Cerebellum (tissue), 4 donors: ENCODE measurements at places on chromosomes 4 and X.

GRCh38 chr4:138736362-138736761, 279.2 kb upstream of the NOCT start:
- DNase-seq: no peak

DNA sequence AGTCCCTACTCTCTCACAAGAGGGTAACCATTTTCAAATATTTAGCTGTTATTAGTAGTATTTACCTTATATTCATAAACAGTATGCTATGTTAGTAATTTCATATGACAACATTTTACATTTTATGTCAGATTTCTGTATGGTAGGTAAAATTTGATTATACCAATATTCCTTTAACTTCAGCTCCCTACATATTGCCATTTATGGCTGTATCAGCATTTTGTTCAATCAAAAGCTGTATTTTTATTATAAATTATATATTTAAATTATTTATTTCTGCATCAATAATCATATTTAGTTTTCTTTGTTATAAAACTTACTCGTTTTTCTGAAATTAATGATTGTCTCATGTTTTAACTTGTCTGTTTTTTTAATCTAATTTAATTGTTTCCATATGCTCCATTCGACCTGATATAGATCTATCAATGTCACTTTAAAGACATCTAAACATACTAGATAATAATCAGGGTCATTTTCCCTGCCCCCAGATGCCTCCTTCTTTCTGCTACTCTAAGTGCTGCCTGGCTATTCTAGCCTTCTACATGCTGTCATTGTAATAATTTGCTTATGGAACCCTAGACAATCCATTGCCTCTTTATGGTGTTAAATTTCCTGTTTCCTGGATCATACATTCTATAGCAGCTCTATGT, 1976.7 kb upstream of the ADGRL3 start:
- DNase-seq: no peak

- no peak for DNase-seq
These were observed 41.1 kb upstream of the PDK3 start for GRCh38 chrX:24423960-24424359.

- DNase-seq: no peak
These were observed 349.9 kb downstream of the FBXW7 start for GRCh38 chr4:152185786-152186550.

DNA sequence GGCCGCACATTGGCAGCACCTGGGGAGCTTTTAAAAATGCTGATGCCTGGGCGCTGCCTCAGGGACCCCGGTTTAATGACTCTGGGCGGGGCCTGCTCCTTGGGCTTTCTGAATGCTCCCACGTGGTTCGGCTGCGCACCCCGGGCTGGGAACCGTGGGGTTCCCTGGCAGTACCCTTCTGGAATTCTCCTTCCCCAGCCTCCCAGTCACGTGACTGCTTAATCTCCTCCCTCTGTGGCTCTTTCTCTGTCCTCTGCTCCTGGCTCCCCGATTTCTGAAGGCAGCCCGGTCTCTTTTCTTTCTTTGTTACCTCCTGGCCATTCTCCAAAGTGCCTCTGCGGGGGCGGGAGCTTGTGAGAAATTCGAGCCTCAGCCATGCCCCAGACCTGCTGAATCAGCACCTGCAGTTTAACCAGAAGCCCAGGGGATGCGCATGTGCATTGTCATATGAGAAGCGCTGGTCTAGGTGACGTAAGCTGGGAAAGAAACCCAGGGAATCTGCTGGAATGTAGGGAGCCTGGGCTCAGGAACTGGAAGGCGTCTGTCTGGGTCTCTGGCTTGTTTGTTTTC, 16.6 kb downstream of the CLCN4 start:
- DNase-seq: peak; percentile 39
